Activated naive CD8-positive, alpha-beta T cell treated with anti-CD3 and anti-CD28 coated beads, Interleukin-2, amount 10 ng/mL, durations not matched to agents 7 days and 5 days (primary cell): ENCODE measurements at places on chromosomes 16 and 17. TPM values are rescaled to one million over a fixed set of nuclear protein-coding genes. Genes with fewer than 3 reads are reported as not detected.
A peak's percentile ranks its signal among the peaks of the same experiment; 100 is the strongest.

The CDRT15L2 gene
- not detected for total RNA-seq

The FAAP100 gene
- total RNA-seq, result 40.7 TPM

The APPBP2 gene
- 32.9 TPM for total RNA-seq

The OSGIN1 gene
- 0.85 TPM for total RNA-seq

The PIK3R5 gene
- total RNA-seq, result 81.4 TPM

The SLFN11 gene
- total RNA-seq, result 47.5 TPM

DNA sequence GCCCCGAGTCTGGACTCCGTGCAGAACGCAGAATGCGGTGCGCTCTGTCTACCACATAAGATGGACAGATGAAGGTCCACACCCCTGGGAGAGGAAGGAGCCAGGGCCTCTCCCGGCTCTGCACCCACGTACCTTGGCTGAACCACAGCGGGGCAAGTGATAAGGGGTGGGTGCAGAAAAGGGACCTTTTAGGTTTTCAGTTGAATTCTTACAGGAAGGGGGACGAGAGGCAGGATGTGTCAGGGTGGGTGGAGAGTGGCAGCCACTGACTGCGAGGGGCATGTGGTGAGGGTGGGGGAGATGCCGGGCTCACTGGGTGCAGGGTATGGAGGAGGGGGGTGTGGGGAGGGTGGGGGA, 372 bp downstream of the CD300A start:
- H3K4me1 ChIP-seq, result peaks cover 28% of the 10 kb centered on the region
- no peak for DNase-seq
- H3K27me3 ChIP-seq, result peaks cover 9% of the 10 kb centered on the region
- H3K27ac ChIP-seq, result peak overlapping the region; percentile 49
- H3K4me3 ChIP-seq, result no peak overlapping the region

- DNase-seq, result no peak
- no peak overlapping the region for H3K27ac ChIP-seq
- H3K4me3 ChIP-seq, result no peak overlapping the region
- H3K36me3 ChIP-seq, result peaks cover 2% of the 10 kb centered on the region
Observed at GRCh38 chr17:4476511-4477070, 22.1 kb upstream of the SPNS2 start.

DNA sequence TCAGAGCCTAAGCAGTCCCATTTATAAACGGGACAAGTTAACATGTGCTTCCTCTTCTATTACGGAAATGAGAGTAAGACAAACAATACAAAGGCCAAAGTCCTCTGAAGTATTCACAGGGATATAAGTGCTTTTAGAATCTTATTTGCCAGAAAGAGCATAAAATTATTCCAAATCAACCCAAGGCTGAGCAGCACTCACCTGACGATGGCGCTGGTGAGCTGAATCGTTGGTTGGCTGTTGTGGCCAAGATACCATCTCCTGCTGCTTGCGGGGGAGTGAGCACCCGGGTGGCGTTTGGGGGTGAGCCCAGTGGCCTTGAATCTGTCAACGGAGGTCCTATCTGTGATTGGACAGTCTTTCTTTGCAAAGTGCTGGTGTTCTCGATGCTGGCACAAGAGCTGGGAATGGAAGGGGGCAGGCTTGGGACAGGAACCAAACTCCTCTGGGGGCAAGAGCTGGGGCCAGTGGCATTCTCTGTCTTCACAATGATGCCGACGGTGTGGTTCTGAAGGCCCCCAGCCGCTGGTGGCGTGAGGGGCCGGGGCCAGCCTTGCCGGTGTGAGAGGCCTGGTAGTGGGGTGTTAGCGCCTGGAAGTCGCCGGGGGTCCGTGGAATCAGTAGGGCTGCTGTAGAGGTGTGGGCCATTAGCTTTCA, 9.5 kb upstream of the DHRS13 start:
- H3K36me3 ChIP-seq, result peaks cover 33% of the 10 kb centered on the region
- no peak for DNase-seq
- no peaks in the 10 kb centered on the region for H3K27me3 ChIP-seq
- H3K4me1 ChIP-seq, result no peaks in the 10 kb centered on the region

GRCh38 chr16:30787613-30788378, 791 bp upstream of the ZNF629 start:
- peaks cover 17% of the 10 kb centered on the region for H3K27me3 ChIP-seq
- no peaks in the 10 kb centered on the region for H3K36me3 ChIP-seq
- peak overlapping the region; percentile 84 for H3K4me3 ChIP-seq
- no peak for DNase-seq
- no peak overlapping the region for H3K27ac ChIP-seq

DNA sequence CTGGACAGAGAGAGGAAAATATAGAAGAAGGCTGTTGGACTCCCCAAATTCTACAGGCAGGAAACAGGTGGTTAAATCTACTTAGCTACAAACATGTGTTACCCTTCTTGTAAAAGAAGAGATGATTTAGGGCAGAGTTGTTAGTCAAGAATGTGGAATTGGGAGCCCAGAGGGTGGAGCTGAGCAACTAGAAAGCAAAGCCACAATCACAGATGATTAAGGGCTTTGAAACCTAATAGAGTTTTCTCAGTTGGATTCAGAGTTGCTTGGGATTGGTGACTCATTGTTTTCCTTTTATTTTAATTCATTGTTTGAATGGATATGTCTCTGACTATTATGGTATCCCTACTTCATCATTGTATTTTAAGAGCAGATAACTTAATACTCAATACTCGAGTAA, 6.2 kb downstream of the ACSM5 start:
- H3K4me3 ChIP-seq, result no peak overlapping the region
- peaks cover 5% of the 10 kb centered on the region for H3K27me3 ChIP-seq
- no peaks in the 10 kb centered on the region for H3K36me3 ChIP-seq
- H3K27ac ChIP-seq, result no peak overlapping the region
- H3K4me1 ChIP-seq, result no peaks in the 10 kb centered on the region

DNA sequence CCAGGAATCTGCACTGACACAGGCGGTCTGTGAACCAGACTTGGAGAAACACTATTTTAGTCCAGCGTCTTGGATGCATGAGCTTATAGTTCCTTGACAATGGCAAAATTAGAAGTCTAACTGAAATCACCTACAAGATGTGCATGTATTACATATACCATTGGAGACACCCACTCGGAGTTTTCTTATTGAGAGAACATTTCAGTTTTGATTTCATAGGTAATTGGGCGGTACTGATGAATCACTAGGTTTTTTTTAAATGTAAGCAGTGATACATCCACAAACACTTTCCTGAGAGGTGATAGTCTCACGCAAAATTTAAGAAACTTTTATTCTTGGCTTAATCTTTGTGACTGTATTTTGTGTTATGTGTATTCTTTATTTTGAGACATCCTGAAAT, 69.8 kb downstream of the PRKCA start:
- DNase-seq, result no peak
- H3K27me3 ChIP-seq, result no peaks in the 10 kb centered on the region
- peaks cover 9% of the 10 kb centered on the region for H3K36me3 ChIP-seq
- H3K4me1 ChIP-seq, result peaks cover 28% of the 10 kb centered on the region

GRCh38 chr17:58200024-58200633, 7.6 kb downstream of the EPX start:
- peaks cover 6% of the 10 kb centered on the region for H3K27me3 ChIP-seq
- H3K27ac ChIP-seq, result no peak overlapping the region
- H3K4me3 ChIP-seq, result no peak overlapping the region
- no peaks in the 10 kb centered on the region for H3K36me3 ChIP-seq
- DNase-seq, result peak; percentile 67

- peaks cover 4% of the 10 kb centered on the region for H3K36me3 ChIP-seq
- no peaks in the 10 kb centered on the region for H3K27me3 ChIP-seq
- H3K27ac ChIP-seq, result no peak overlapping the region
- DNase-seq, result no peak
Observed at GRCh38 chr17:47952171-47953021, 5.3 kb downstream of the PRR15L start.

GRCh38 chr16:70804734-70805169, 3.8 kb upstream of the VAC14 start:
- H3K4me1 ChIP-seq, result peaks cover 6% of the 10 kb centered on the region
- no peaks in the 10 kb centered on the region for H3K36me3 ChIP-seq
- DNase-seq, result no peak
- no peak overlapping the region for H3K27ac ChIP-seq

- H3K27me3 ChIP-seq, result peaks cover 3% of the 10 kb centered on the region
- no peak overlapping the region for H3K27ac ChIP-seq
- H3K4me1 ChIP-seq, result no peaks in the 10 kb centered on the region
- H3K36me3 ChIP-seq, result no peaks in the 10 kb centered on the region
Observed at GRCh38 chr17:721540-721937, 6.9 kb upstream of the VPS53 start.

- H3K4me3 ChIP-seq, result no peak overlapping the region
- H3K27me3 ChIP-seq, result no peaks in the 10 kb centered on the region
- DNase-seq, result no peak
- H3K36me3 ChIP-seq, result peaks cover 13% of the 10 kb centered on the region
- H3K4me1 ChIP-seq, result peaks cover 2% of the 10 kb centered on the region
- H3K27ac ChIP-seq, result no peak overlapping the region
Observed at GRCh38 chr16:88721815-88722755, 15.8 kb downstream of the CTU2 start.
